ENCODE measurements at places on chromosomes 16 and 17.

DNA sequence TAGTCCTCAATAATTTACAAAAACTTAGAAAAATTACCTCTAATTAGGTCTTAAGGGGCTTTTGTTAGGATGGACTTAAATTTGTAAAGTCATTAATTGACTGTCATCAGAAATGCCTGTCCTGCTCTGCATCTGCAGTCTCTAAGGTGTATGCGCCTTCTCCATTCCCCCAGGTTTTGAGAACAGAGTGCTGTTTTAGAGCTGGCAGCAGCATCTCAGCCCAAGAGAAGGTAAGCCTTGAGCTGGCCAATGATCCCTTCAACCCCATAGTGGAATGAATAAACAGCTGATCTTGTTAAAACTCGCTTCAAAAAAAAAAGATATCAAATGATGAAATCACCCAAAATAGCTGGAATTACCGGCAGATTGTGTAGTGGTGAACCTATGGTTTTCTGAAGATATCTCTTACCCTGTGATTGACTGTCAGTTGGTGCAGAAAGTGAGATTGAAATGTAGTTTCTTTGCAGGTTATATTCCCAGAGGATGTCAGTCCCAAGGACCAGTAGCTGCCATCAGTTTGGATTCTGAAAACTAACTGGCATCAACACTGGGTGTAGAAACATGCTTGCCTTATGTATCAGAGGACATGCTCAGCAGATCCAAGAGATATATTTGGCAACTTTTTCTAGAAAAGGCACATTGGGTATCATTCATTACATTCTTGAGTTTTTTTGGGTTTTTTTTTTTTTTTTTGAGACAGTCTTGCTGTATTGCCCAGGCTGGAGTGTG lies 25.7 kb downstream of the TRPV2 start:
- no peak for DNase-seq

- DNase-seq = no peak
Measured at GRCh38 chr17:43020789-43021740, 1.1 kb downstream of the VAT1 start.

- DNase-seq = no peak
Measured at GRCh38 chr16:66490774-66491715, 58.9 kb downstream of the TK2 start.

GRCh38 chr16:82005027-82005830 lies 6.0 kb downstream of the SDR42E1 start:
- no peak for DNase-seq

GRCh38 chr17:39196241-39196807 lies 1.1 kb downstream of the CACNB1 start:
- DNase-seq = no peak

GRCh38 chr17:30005709-30006320 lies 64.4 kb downstream of the EFCAB5 start:
- DNase-seq = no peak

GRCh38 chr16:25109643-25110042 lies 1.9 kb upstream of the LCMT1 start:
- DNase-seq = no peak

GRCh38 chr17:32487473-32488176 lies 832 bp downstream of the CDK5R1 start:
- DNase-seq = no peak

DNA sequence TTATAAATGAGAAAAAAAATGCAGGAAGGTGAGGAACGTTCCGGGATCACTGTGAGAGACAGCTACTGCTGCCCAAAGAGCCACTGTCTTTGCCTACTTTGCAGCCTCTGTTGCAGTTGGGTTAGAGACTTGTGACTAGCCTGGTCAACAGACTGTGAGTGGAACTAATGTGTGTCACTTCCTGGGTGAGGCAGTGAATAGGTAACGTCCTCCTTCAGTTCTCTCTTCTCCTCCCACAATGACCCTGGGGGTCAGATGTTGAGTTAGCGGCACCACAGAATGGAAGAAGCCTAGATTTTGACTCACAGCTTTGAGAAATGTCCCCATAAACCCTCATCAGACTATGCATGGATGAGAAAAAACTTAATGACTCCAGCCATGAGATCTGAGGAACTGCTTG lies 5.2 kb downstream of the C16orf46 start:
- DNase-seq = no peak

GRCh38 chr17:42408061-42408460 lies 15.0 kb downstream of the CAVIN1 start:
- no peak for DNase-seq

DNA sequence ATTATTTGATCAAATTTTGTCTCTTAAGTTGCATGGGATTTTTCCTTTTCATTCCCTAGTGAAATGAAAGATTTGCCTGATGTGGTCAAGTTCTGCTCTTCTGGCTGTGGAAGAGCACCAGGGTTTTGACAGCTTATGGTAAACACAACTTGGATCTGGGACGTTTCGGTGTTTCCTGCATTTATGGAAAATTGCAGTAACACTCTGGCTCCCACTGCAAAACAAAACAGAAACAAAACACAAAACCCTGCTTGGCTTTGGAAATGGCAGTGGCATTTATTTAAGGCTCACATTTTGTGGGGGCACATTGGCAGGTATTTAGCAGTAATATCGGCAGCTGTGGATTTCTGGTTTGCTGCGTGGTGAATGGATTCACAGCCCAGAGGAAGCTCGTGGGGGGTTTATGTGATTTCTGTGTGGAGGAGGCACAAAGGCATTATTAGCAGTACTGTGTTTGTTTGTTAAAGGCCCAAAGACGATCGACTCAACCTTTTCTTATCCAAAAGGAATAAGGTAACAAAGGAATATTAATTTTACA lies 377.8 kb downstream of the SNX29 start:
- DNase-seq = no peak

DNA sequence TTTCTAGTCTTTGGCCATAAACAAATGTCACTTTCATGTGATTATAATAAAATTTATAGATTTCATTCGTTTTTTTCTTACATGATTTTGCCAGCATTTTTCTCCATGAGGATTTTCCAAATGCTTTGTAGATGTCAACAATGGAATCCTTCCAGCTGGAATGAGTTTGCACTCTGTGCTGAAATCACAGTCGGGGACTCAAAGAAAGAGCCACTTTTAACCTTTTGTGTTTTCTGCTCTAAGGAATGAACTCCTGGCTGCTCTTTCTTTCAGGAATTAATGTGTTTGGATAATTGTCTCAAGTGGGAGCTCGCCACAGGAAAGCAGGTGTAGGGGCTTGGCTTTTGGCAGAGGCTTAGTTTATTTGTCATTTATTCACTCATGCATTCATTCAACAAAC lies 372.3 kb upstream of the SALL1 start:
- no peak for DNase-seq

- no peak for DNase-seq
Measured at GRCh38 chr16:50152351-50152806, 727 bp upstream of the TENT4B start.

DNA sequence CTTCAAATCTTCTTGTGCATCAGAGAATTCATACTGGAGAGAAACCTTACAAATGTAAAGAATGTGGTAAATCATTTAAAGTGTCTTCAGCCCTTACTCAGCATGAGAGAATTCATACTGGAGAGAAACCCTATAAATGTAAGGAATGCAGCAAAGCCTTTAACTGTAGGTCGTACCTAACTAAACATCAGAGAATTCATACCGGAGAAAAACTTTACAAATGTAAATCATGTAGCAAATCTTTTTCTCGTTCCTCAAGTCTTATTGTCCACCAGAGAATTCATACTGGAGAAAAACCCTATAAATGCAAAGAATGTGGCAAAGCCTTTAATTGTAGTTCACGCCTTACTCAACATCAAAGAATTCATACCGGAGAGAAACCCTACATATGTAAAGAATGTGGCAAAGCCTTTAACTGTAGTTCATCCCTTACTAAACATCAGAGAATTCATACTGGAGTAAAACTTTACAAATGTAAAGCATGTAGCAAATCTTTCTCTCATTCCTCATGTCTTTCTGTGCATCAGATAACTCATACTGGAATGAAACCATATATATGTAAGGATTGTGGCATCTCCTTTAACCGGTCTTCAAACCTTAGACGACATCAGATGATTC lies 118.5 kb upstream of the ZNF267 start:
- no peak for DNase-seq

GRCh38 chr16:23843143-23843542 lies 7.4 kb downstream of the PRKCB start:
- no peak for DNase-seq

DNA sequence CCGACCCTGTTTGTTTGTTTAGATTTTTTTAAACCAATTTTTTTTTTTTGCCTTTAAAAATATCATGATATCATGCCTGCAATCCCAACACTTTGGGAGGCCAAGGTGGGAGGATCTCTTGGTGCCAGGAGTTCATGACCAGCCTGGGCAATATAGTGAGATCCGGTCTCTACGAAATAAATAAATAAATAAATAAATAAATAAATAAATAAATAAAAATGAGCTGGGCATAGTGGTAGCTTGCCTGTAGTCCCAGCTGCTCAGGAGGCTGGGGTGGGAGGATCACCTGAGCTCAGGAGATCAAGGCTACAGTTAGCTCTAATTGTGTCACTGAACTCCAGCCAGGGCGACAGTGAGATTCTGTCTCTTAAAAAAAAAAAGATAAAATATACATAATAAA lies 8.1 kb upstream of the IGF2BP1 start:
- DNase-seq = no peak

DNA sequence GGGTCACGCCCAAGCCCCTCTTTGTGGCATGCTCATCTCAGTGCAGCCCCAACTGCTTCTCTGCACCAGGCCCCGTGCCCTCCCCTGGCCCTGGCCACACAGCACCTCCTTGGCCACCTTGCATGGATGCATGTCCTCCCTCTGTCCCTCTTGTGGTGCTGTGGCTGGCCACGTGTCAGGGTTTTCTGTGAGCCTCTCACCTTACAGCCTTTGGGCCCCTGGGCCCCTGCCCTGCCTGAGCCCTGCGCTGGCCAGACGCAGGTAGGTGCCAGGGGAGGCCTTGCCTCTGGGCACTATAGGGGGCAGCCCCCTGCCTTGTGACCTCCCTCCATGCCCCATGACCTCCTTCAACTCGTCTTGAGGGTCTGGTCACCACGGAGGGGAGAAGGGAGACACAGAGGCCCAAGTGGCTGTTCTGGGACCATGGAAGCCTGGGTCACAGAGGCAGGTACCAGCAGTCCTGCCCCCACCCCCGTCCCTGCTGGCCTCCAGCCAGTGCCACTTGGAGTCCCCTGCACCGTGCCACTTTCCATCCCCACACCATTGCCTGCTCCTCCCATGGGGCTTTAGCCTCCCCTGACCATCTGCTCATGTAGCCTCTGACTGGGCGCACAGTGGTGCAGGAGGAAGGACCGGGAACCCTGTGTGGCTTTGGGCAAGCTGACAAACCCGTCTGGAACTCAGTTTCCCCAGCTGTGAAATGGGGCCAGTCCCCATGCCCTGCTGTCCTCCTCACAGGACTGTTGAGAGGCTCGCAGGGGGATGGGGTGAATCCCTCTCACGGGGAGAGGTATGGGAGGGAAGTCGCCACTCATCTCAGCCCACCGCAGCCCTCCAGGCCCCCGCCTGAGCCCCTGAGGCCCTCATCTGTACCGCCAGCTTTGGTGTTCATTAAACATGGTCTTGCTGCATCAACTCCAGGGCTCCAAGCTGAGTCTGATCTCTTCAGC lies 11.5 kb upstream of the ATP6V0C start:
- DNase-seq = no peak

GRCh38 chr17:48530887-48531272 lies at the start of gene HOXB1:
Gene HOXB1 (minus strand): TSS chr17:48531011. CDS start chr17:48530904, 107 bp downstream.
- no peak for DNase-seq

GRCh38 chr16:969508-970385 lies 1.0 kb downstream of the LMF1 start:
- DNase-seq = no peak

All from SIG-M5 (cell line).